ENCODE measurements at places on chromosomes 6 and 20.

GRCh38 chr6:14975471-14975817 lies 270.4 kb upstream of the JARID2 start:
- peak; percentile 21 for DNase-seq

- DNase-seq: no peak
Measured at GRCh38 chr6:128114164-128114563, 213.3 kb upstream of the THEMIS start.

- peak; percentile 60 for DNase-seq
Measured at GRCh38 chr20:8156235-8157079, 24.4 kb downstream of the PLCB1 start.

GRCh38 chr6:75135450-75135849 lies 70.4 kb downstream of the COL12A1 start:
- DNase-seq: peak; percentile 73

DNA sequence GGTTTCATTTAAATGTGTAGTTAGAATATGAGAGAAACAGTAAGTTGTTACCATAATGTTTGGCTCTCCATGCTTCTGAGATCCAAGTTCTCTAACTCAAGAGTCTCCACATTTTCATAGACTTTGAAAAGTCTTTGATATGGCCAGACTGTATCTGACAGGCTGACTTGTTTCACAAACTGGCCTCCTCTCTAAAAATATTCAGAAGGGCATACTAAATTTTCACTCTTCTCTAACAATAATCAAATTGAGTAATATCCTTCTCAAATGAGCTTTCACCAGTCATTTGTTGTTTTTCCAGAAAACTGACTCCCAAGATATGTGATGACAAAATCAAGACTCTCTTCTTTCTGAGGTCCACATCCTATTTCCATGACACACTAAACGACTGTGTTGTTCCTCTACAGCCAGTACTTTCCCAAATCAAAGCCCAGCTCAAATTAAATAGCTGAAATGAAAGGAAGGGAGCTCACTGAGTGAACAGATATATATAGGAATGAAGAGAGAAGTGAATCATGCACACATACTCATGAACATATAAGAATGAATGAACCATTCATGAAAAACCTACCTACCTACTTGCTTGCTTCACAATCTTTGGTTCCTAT lies 15.1 kb downstream of the HIVEP2 start:
- peak; percentile 57 for DNase-seq

- no peak for DNase-seq
Measured at GRCh38 chr6:109478841-109479624, 4.0 kb downstream of the ZBTB24 start.

DNA sequence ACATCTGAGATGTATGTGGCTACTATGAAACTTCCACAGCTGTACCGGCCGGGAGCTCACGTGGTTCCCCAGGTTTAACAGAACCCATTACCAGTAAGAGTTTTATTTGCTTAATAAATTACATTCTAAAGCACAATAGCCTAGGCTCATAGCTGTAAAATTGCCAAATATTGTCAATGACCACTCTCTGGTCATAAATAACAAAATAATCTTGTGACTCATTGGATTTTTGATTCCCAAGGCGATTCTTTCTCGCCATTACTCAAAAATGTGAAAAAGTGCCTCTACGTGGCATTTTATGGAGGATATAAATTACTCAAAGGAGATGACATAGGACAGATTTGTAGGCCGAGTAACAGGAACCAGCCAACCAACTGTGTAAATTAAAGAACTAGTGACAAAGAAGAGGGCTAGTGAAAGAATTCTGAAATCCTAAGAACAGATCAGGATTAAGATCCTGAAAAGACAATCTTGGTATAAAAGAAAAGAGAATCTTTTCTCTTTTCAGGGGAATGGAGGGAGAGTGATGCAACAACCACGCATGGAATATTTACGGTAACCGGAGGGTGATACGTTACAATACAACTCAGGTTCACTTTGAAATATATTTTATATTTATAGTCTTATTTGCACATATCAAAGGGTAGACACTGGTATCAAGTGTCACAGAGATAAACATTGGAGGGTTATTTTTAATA lies 199.7 kb downstream of the FOXC1 start:
- no peak for DNase-seq

DNA sequence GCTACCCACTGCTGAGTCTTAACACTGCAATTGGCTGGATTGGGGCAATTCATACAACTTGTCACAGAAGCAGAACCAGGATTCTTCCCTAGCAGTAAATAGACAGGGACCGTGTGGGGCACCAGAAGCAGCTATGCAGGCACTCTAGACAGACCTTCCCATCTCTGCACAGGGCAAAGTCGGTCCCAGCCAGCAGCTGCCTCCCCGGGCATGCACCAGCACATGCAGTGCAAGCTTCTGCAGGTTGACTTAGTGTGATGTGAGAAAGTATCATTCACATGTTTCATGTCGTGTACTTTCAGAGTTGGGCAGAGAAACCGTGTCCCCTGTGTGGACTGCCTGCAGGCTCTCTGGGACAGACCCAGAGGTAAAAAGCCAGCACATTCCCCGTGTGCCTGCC lies 98.0 kb upstream of the FOXA2 start:
- DNase-seq: no peak

DNA sequence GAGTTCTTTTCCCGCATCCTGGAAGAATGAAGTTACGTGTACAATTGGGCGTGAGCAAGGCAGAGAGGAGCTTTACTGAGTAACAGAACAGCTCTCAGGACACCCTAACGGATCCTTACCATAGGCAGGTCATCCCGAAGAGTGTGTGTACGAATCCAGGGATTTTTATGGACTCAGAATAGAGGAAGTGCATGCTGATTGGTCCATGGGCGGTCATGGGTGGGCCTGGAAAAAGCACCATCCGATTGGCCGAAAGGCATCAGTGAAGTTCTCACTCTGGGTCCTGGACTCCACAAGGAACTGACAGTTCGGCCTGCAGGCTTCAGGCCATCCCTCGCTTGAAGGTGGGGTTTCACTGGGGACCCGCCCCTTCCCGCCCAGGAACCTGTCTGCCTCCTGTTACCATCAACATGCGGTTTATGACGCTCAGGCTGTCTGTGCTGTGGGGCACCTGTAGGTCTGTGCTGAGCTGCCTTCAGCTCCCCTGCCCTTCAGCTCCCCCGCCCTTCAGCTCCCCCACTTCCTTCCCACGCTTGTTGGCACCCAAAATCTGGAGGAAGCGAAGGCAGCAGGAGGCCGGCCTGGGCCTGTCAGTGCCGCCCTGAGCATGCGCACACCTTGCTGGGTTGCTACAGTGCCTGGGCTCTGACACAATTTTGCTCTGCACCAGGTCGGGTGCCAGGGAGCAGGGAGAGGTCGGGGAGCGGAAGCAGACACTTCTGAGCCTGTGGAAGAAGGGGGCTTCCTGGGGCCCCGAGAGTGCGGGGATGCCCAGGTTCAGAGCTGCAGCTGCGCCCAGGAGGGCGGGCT lies 57.9 kb upstream of the MANEA start:
- no peak for DNase-seq

DNA sequence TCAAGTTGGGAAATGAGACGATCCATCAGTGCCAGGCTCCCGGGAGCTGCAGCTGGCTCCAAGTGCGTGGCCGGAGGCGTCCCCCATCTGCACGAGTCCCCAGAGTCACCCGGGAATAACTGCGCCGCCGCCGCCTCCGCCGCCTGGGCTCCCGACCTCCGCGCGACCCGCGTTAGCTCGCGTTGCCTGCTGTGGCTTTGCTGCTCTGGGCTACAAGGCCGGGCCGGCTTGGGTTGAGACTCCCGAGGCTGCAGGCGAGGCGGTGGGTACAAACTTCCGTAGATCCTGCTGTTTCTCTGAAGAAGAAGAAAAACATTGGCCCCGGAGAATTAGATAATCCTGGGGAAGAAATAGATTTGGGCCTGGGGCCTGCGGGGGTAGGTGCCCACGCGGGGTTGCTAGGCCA lies 7.4 kb upstream of the LAMP5 start:
- no peak for DNase-seq

GRCh38 chr6:167211881-167212712 lies 54.3 kb upstream of the GPR31 start:
- DNase-seq: no peak

- DNase-seq: no peak
Measured at GRCh38 chr6:20686142-20686541, 151.9 kb downstream of the CDKAL1 start.

DNA sequence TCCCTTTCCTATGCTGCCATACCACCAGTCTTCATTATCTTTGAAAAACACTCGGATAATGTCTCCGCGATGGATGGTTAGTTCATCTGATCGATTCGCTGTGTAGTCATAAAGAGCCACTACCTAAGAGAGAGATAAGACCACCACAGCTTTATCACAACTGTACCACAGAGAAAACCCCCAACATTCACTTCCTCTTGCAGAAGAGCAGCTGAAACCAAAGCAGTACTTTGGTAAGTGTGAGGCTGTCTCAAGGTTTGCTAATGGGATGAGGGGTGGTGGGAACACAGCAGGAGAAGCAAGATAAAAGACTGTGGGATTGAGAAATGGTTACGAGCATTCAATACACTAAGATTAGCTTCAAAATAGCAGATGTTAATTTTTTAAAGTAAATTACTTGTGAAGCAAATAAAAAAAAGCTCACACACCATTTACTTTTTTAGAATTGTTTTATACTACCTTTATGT lies 142.1 kb downstream of the MYB start:
- DNase-seq: no peak

GRCh38 chr6:89944181-89944755 lies 50.0 kb downstream of the GJA10 start:
- DNase-seq: peak; percentile 42

GRCh38 chr20:8562356-8562755 lies 430.3 kb downstream of the PLCB1 start:
- DNase-seq: no peak

DNA sequence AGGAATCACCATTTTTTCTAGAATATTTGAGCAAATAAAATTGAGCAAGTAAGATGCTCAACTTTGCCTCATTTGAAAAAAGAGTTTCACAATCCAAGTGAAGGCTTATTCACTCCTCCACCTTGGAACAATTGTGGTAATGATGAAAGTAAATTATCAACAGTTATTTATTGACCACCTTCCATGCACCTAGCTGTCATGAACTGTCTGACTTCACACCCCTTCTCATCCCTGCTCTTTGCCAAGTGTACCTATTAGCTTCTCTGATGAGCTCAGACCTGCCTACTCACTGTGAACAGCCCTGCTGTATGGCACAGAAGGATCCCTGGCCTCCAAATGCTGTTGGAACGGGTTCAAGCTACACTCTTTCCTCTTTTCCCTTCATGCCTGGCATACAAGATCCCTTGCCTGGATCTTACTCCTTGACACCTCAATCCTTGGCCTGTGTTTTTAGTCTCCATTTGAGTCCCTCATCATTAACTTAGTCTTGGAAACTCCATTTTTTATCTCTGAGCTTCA lies 99.0 kb upstream of the PREP start:
- no peak for DNase-seq

- no peak for DNase-seq
Measured at GRCh38 chr20:33704197-33704924, 15.7 kb downstream of the PXMP4 start.

- DNase-seq: no peak
Measured at GRCh38 chr6:156166093-156166492, 611.1 kb upstream of the ARID1B start.

DNA sequence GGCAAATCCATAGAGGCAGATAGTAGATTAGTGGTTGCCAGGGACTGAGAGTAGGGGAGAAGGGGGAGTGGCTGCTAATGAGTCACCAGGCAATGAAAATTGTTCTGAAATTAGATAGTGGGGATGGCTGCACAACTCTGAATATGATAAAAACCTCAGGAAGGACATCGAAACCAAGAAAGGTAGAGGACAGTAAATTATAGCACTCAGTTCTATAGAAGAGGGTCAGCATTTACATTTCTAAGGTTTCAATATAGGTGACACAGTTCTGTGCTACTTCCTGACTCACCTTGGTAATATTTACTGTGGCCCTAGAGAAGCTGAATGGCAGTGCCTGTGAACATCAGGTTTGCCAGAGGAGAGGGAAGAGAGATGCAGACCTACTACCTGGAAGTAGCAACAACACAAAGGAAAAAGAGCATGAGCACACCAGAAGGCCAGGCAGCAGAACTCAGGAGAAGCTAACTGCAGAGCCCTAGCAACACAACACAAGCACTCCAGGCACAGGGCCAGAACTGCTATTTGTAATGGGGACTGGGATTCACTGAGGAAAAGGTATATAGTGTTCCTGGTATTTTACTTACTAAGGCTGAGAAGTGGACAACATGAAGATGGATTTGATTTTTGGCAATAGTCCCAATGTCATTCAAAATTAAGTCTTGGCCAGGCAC lies 75.9 kb downstream of the PLCG1 start:
- peak; percentile 28 for DNase-seq

GRCh38 chr6:92132457-92132856 lies 1286.9 kb downstream of the EPHA7 start:
- DNase-seq: no peak

- DNase-seq: no peak
Measured at GRCh38 chr20:20411402-20411801, 43.5 kb downstream of the INSM1 start.

DNA sequence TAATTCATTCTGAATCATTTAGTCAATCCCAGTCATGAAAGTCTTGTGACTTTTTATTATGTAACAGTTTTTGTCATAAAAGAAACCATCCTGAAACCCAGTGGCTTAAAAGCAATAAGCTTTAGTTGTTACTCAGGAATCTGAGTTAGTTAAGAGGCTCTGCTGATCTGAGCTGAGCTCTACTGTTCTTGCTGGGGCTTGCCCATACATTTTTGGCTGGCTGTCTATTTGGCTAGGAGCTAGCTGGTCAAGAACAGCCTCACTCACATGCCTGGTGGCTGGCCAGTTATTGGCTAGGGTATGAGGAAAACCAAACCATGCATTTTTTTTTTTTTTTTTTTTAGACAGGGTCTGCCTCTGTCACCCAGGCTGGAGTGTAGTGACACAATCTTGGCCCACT lies 10.6 kb downstream of the TCF21 start:
- DNase-seq: no peak

GRCh38 chr6:1438471-1438881 lies 49.1 kb downstream of the FOXF2 start:
- no peak for DNase-seq

DNA sequence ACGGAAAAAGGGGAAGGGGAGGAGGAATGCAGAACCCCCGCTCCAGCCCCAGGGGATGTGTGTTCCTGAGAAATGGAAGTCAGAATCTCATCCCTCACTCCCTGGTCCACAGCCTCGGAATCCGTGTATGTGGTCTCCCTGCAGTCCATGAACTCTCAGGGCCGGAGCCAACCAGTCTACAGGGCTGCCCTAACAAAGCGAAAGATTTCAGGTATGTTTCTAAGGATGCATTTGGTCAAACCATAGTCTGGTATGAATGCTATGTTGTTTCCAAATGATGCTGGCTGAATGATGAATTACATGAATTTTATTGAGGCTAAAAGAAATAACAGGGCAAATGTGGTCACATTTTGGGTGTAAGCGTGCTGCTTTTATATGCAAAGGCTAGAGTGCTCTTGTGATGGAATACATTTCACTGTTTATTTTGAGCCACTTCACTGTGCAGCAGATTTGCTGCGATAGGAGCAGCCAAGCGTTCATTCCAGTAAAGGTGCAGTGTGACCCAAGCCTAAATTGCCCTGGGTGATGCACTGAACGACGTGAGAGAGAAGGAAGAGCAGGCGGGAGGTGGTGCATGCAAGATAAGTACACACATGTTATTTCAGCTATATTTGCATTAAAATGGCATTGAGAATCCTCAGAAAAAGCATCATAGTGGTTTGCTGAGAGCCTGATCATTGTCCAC lies 52.4 kb downstream of the FNDC1 start:
- no peak for DNase-seq

- DNase-seq: no peak
Measured at GRCh38 chr6:85810558-85810957, 167.9 kb upstream of the SYNCRIP start.
